ENCODE measurements at places on chromosomes 16 and 17.

DNA sequence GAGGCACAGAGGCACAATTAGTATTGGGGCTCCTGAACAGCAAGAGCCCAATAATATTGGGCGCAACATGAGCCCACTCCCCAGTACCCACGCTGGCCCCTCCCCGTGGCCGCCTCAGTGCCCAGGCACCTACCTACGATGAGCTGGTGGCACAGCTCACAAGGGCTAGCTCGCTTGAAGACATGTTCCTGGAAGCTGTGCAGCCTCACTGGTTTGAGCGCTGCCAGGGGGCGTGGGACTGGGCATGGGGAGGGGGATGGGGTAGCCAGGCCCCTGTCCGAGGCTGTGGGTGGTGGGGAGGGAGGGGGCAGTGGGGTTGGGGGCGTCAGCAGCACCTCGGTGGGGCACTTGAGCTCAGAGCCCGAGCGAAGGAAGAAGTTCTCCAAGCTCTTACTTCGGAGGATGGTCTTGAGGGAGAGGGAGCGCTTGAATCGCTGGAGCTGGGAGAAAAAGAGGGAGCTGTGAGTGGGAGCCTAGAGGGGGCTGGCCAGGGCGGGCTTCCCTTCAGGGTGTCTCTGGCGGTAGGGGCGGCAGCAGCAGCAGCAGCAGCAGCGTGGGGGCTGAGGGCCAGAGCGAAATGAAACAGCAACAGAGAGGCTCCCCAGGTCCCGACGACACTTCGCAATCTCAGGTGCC lies 7.9 kb downstream of the STAC2 start:
- no peak for DNase-seq

- DNase-seq: no peak
These were observed 12.2 kb upstream of the SLC52A1 start for GRCh38 chr17:5047446-5047845.

DNA sequence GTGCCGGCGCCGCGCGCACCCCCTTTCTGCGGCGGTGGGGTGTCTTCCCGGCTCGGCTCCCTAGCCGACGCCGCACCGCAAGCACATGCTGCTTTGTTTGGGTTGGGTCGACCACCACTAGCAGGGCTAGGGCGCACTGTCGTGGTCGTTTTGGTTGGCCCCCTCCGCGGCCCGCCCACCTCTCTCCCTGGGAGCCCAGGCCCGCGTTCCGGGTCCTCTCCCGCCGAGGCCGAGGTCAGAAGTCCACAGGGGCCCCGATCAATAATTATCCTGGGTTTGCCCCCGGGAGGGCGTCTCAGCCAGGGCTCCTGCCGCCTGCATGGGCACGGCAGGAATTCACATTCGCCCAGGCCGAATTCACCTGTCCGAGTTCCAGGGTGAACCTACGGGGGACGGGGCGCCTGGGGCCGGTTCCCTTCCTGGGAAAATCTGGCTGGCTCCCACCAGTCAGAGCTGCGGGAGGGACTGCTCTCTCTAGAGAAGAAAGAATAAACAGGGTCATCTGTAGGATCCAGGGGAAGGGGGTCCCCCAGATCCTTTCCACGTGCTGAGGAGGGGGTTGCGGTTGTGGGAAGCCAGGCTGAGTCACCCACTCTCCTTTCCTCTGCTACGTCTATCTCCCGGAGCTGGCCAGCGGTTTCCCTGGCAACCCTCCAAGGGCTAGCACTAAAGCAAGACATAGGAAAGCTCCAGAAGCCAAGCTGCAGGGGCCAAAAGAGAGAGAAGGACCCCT lies 584 bp upstream of the STAT5B start:
- peak; percentile 47 for DNase-seq

GRCh38 chr16:84398701-84399100 lies 30.4 kb downstream of the ATP2C2 start:
- no peak for DNase-seq

DNA sequence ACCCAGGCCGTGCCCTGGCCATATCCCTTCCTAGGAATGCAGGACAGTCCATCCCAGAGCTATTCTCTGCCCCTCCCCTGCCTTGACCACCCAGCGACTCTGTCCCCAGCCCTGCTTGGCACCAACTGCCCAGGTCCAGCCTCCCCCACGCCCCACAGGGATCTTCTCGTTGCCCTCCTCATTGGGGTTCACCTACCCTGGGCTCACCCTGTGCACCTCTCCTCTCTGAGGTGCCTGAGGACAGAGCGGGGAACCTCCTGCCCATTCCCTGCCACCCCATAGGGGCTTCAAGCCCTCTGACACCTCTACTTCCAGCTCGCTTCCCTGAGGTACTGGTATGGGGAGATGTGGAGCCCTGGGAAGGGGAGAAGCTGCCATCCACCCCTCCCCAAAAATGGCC lies 6.2 kb upstream of the MPP2 start:
- DNase-seq: no peak

All from non-pigmented ciliary epithelial cell (primary cell).